Right atrium auricular region (tissue), 2 donors: ENCODE measurements at places on chromosomes 1 and 21.

GRCh38 chr1:224065455-224065854, 48.5 kb upstream of the FBXO28 start:
- no peak for DNase-seq

- no peak for DNase-seq
Observed at GRCh38 chr1:65423884-65424572, 3.6 kb downstream of the LEPR start.

GRCh38 chr1:246437961-246438360, 69.1 kb downstream of the SMYD3 start:
- DNase-seq = no peak

GRCh38 chr1:28443550-28443949, 62.3 kb upstream of the RCC1 start:
- no peak for DNase-seq

DNA sequence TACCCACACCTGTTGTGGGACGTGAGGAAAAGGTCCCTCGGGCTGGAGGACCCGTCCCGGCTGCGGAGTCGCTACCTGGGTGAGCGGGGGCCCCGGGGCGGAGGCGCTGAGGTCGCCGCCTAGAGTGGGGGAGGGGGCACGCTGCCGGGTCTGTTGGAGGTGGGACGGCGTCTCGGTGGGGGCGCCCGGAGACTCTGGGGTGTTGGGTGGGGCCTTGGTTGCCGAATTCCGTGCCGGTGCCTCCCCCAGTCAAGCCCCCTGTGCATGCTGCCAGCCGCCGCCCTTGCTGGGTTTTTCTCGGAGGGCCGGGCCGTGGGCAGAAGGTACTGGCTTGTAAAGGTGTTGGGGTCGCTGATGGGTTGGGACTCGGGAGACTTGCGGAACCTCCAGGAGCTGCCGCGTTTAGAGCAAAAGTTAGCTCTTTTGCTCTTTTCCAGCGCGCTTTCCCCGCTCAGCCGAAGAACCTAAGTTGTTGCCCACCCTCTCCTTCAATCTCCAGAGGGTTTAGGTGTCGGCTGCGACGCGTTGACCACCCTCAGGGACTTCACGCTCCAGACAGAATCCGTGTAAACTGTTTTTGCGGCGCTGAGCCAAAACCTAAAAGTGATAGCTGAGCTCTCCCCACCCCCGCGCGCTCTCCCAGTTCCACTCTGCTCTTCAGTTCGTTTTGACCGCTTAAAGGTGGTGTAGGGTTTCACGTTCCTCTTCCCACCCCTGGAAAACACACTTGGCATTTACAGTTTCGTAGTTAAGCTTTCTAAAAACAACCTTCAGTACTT, at the start of gene MPC2:
MPC2 (minus strand) TSS at position 143 of the 779 bp plus-strand sequence. CDS start 1,231 bp downstream, outside the sequence.
- peak; percentile 67 for DNase-seq

- no peak for DNase-seq
Observed at GRCh38 chr1:199743227-199743626, 284.3 kb upstream of the NR5A2 start.

DNA sequence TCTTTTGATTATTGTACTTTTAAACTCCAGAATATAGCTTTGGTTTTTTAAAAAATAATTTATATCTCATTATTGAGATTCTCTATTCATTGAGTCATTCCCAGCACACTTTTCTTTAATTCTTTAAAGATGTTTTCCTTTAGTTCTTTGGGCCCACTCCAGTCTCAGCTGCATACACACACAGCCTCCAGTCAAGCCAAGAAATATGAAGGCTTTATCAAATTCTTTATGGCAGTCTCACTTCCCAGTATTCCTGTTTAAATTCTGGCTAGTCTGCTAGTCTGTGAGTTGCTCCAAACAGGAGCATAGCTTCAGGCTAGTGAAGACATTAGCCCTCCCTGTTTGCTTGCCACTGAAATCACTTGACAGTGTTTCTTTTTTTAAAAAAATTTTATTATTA, 61.2 kb downstream of the CRP start:
- no peak for DNase-seq

DNA sequence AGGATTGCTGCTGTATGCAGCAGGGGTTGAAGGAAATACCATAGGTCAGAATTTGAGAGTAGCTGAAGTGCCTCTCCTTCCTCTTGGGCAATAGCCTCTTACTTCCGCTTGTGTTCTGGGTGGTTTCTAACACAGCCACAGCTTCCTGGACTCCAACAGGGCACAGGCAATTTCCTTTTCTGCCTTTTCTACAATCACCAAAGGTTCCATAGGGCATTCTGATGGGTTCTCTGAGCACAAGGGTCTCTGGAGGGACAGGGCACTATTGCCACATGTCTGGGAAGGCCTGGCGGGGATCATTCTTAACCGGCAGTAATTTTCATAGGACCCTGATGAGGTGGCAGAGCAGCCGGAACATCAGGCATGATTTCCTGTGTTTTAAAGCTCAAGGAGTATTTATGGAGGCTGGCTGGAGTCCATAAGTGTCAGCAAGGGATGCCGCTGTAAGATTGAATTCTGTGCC, 5.5 kb upstream of the AGTRAP start:
- DNase-seq = no peak

DNA sequence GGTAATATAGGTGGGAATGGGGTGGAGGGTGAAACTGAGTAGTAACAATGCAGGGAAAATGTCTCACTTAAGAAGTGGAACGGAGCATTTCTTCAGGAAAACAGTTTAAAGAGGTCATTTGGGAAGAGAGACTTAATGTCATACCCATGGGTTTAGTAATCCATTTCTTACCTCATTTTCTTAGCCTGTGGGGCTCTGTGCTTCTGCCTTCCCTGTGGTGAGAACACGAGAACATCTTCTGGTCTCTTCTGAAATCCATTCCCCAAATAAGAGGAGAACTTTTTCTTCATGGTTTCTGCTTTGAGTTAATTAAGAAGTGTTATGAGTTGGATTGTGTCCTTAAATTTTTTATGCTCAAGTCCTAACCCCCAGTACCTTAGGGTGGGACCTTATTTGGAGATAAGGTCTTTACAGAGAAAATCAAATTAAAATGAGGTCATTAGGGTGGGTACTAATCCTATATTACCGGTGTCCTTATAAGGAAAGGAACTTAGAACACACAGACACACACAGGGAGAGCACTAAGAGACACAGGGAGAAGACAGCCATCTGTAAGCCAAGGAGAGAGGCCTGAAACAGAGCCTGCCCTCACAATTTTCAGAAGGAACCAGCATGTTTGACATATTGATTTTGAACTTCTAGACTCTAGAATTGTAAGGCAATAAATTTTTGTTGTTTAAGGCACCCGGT, 5.4 kb downstream of the CCDC190 start:
- DNase-seq = no peak

DNA sequence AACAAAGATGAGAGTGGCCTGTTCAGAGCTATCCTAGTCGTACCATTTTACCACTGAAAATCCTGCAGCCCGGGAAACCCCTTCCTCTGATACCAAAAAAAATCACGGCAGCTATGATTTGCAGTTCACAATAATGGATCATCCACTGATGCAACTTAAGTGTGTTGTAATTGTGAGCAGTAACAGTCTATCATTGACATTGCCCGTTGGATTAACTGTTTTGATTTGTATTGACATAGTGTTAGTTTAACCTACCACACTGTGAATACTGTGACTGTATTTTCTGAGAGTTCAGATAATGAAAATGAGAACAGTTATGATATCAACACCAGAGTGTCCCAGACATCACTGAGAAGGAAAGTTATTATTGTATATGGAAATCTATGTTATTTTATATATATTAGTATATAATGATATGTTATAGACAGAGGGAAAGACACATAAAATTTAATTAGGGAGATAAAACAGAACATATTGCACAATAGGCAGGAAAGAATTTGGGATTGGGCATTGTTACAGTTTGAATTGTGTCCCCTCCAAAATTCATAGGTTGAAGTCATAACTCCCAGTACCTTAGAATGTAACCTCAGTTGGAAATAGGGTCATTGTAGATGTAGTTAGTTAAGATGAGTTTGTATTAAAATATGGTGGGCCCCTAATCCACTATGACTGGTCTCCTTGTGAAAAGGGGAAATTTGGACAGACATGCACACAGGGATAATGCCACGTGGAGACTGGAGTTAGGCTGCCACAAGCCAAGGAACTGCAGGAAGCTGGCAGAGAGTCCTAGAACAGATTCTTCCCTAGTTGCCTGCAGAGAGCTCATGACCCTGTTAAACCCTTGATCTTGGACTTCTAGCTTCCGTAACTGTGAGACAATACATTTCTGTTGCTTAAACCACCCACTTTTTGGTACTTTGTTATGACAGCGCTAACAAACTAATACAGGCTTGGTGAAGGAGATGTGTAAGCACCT, 54.4 kb downstream of the TLCD4 start:
- no peak for DNase-seq

DNA sequence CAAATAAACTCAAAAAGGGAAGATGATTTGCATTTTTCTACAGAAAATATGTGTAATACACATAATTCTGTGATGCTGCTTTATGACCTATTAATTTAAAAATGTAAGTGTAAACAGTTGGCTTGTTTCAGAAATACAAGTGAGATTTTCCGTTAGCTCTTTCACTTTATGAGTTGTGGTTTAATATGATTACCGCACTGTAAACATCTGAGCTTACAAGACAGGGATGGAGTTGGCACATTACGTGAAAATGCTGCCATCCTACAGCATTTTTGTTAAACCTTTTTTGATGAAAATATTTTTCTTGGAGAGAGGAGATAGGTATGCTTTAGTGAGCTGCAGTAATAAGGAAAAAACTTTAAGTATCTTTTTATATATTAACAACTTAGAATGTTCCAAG, 426.8 kb upstream of the ADAMTS5 start:
- no peak for DNase-seq

- DNase-seq = no peak
Observed at GRCh38 chr1:83508485-83509151, 490.3 kb downstream of the TTLL7 start.

DNA sequence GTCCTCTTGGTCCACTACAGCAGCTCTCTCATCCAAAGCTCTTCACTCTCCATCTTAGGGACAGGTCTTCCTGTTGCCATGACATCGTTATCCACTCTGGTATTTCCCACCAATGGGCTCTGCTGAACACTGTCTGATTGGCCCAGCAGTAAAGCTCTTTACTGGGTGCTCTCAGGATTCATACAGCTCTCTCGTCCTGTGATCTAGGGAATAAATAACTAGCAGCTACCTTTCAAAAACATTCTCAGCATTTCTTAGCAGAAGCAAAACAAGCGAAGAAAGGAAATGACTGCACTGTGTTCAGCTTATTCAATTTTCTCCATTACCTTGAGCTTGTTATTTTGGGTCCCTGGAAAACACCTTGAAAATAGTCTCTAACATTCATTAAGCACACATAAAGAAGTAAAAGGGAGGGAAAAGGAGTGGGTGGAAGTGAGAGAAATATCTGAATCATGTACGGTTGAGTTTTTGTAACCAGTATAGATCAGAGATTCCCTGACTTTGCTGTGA, 163.4 kb upstream of the SGIP1 start:
- no peak for DNase-seq

GRCh38 chr1:18553388-18553787, 72.7 kb downstream of the KLHDC7A start:
- DNase-seq = no peak

DNA sequence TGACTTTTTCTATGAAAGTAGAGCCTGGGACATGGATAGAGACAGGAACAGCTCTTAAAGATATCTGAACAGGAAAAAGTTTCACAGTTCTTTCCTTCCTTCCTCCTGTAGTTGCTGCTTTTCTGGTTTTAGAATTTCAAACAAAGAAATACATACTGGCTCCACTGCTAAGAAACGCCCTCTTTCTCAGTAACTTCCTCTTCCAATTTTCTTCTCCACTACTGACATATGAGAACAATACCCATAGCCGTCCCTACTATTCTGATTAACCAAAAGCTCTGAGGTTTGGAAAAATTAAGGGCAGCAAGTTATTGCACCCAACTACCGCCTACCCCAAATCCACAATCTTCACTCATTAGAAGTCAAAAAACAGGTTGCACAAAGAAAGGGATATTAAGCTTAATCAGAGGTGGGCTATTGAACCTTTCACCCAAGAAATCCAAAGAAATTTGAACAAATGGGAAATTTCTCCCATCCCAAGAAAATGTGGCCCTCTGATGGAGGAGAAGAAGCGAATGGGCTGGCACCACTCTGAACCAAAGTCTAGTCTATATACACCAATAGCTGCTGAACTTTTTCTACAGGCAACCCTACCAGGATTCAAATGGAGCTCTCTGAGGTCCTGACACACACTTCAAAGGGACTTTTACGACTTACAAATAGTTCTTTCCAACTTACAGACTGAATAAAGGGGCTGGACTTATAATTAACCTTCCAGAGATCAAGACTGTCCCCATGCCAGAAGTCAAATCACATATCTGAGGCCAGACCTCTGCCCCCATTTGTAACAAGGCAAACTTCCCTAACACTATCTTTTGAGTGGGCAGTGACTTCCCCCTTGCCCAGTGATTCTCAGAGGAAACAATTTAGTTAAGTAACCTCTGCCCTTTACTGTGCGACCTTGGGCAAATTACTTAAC, 1.7 kb downstream of the WASF2 start:
- DNase-seq = no peak

DNA sequence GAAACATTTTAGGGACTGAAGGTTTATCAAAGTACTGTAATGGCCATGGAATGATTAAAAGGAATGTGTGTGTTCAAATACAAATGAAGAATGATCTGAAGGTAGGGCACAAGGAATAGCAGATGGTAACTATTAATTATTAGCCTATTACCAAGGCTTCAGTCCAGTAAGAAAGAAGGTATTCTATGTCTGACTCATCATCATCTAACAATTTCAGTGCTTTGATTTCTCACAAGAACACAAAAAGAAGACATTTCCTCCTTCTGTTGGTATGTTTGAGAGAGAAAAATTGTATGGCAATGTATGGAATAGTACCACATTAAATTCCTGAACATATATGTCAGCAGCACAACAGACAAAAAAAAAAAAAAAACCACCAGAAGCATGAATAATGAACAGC, 57.5 kb downstream of the TYW3 start:
- no peak for DNase-seq

- DNase-seq = peak; percentile 21
Observed at GRCh38 chr1:18539171-18539570, 58.4 kb downstream of the KLHDC7A start.

GRCh38 chr1:160795951-160796383, at the start of gene LY9:
TSS of gene LY9 (plus strand) at chr1:160796174. CDS start at chr1:160796188, 14 bp downstream.
- no peak for DNase-seq

GRCh38 chr1:59686170-59686569, 128.6 kb upstream of the HOOK1 start:
- no peak for DNase-seq

DNA sequence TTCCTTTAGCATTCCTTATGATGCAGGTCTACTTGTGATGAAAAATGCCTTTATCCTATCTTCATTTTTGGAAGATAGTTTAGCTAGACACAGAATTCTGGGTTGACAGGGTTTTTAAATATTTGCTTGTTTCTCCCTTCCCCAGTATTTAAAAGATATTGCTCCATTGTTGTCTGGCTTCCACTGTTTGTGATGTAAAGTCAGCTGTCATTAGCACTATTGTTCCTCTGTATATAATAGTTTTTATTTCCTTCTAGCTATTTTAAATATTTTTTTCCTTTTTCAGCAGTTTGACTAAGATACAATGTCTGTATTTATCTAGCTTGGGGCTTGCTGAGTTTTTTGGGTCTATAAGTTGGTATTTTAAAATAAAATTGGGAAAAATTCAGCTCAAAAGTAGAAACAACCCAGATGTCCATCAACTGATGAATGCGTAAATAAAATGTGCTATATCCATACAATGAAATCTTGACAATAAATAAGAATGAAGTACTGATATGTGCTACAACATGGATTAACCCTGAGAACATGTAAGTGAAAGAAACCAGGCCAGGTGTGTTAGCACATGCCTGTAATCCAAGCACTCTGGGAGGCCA, 11.2 kb downstream of the IFT25 start:
- DNase-seq = no peak

GRCh38 chr1:71498542-71498941, 417.7 kb upstream of the ZRANB2 start:
- DNase-seq = no peak
